ENCODE measurements at places on chromosomes 5 and 9.

GRCh38 chr5:17058438-17058837 lies 122.3 kb upstream of the MYO10 start:
- DNase-seq = no peak

DNA sequence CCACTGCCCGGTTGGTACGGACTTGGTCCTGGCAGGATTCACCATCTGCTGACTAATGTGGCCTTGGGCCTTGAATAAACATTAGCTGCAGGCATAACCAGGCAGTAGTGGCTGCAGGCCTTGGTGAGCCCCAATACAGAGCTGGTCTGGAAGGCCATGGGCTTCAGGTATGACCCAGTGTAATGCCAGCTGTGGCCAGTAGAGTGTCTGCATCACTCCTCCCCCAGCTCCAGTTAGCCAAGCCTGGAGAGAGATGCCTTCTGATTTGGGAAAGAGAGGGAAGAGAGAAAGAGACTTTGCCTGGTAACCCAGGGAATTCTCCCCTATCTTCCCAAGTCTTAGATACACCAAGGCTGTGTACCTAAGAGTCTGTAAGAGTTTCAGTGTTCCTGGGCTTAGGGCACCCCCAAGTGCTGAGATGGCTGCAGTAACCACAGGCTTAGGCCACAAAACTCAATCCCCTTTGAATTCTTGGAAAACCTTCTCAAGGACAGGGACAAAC lies 5.6 kb upstream of the C5 start:
- DNase-seq = no peak

- no peak for DNase-seq
Observed at GRCh38 chr9:93659044-93659836, 82.9 kb downstream of the PHF2 start.

DNA sequence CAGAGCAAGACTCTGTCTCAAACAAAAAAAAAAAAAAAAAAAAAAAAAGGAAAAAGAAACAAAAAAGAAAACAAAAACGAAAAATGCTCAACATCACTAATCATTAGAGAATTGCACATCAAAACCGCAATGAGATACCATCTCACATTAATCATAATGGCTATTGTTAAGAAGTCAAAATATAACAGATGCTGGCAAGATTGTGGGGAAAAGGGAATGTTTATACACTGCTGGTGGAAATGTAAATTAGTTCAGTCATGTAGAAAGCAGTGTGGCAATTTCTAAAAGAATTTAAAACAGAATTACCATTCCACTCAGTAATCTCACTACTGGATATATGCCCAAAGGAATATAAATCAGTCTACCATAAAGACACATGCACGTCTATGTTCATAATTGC lies 50.4 kb upstream of the PRR16 start:
- DNase-seq = no peak

- DNase-seq = no peak
Observed at GRCh38 chr9:37921168-37921510, 17.2 kb upstream of the SLC25A51 start.

DNA sequence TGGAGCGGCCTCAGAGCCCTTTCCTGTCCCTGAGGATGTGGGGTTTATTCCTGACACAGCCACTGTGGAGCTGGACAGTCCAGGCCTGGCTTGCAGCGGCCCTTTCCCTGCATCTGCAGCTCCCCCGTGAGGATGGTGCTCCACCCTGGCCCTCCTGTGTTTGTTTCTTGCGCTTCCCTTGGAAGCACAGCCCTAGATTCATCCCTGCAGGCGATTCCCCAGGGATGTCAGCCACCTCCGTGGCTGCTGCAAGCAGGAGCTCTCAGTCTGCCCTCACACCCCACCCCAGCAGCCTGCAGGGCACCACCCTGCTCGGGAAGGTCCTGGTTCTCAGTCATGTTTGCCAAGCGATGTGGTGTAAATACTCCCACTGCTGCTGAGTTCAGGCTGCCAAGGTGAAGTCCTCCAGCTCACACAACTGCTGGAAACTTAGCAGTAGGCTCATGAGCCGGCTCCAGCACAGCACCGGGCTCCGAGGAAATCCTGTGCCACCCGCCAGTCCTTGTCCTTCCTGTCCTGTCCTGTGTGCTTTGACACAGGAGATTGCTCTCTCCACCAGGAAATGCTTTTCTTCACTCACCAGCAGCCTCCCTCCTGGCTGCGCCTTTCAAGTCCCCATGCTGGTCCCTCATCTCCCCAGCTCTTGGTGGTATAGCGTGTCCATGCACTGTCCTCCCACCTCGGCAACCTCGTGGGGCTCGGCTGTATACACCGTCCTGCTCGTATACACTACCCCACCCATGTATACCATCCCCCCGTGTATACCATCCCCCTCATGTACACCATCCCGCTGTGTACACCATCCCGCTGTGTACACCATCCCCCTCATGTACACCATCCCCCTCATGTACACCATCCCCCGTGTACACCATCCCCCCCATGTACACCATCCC lies 16.2 kb downstream of the ROPN1L start:
- no peak for DNase-seq

- DNase-seq = no peak
Observed at GRCh38 chr5:51188001-51188591, 195.2 kb upstream of the ISL1 start.

- no peak for DNase-seq
Observed at GRCh38 chr5:177489119-177489716, 8.2 kb downstream of the PDLIM7 start.

GRCh38 chr5:122220511-122220910 lies 91.2 kb downstream of the ZNF474 start:
- no peak for DNase-seq

GRCh38 chr9:20511686-20512085 lies 110.6 kb downstream of the MLLT3 start:
- DNase-seq = no peak

DNA sequence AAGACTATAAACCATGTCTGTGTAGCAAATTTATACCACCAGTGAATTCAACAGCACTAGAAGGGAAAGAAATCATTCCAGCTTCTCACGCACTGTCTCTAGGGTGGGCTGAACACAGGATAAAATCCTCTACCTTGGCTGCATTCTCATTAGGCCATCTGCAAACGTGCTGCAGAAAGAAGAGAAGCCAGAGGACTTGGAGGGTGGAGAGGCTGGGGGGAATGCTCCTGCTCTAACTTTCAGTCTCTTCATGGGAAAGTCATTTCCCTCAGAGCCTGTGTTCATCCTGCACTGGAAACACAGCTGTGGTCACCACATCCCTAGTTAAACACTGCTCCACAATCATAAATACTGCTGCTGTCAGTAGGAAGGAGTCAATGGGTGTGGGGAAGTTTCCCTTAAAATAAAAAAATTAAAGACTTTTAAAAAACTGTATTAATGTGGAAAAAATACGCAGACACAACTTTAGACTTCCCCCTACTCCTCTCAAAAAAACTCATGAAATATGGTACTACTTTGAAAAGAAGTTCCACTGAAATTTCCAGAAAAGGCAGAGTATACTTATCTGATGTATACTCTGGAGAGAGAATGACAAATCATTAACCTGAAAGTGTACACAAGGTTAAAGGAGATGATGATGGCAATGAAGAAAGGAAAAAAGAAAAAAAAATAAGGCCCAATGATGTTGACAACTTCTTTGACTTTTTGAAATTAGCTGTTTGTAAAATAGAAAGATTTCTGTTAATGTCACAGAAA lies 46.8 kb downstream of the LHFPL2 start:
- no peak for DNase-seq

DNA sequence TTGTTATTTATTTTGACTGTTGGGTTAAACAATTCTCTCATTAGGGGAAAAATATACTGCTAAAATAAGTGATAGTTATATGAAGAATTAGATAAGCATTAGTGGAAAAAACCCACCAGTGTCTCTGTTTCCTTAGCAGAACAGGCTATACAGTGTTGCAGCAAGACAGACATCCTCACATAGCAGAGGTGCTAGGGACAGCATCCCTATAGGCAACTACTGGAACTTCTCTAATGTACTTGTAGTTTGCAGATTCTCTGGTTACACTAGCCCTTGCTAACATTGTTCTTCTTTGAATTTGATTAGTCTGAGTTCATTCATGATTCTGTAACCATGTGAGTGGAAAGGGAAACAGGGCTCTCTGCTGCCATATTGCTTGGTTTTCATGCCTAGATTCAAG lies 661.8 kb upstream of the RGMB start:
- DNase-seq = no peak

DNA sequence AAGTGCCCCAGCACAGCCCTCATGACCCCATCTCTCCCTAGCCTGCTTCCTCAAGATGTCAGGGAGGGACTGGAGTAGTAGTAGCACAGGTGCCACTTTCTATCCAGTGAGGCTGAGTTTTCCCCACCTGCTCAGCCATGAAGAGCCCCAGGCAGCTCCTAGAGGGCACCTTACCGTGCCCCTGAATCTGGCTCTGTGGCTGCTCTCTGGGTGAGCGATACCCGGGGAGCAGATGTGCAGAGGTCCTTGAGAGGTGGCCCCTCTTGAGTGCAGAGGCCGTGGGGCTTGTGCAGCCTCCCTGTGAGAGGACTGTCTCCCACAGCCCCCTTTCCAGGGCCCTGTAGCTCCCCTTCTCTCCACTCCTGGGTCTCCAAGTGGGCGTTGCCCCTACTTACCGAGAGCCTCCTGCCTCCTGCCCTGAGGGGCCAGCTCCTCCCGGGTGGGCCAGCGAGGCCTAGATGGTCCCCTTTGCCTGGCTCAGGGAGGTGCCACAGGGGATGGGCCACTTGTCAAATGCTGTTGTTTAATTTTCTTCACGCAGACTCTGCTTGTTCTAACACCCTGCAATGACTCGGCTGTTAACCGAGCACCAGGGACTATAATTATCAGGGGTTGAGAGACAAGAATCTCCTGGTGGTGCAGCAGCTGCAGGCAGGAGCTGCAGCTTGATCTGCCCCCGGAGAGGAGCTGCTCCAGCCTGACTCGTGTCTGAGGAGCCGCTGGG lies 29.6 kb upstream of the PITX1 start:
- DNase-seq = no peak

All from activated CD4-positive, CD25-positive, alpha-beta regulatory T cell treated with anti-CD3 and anti-CD28 coated beads, Interleukin-2, amount 50 U/mL, for 16 hours (primary cell).